ENCODE measurements at places on chromosomes 3 and 15.

- no peak for DNase-seq
Observed at GRCh38 chr3:196235452-196236122, 19.3 kb downstream of the SLC51A start.

- DNase-seq = no peak
Observed at GRCh38 chr15:89002281-89002761, 85.9 kb upstream of the ABHD2 start.

- DNase-seq = no peak
Observed at GRCh38 chr3:155712008-155712407, 32.9 kb downstream of the PLCH1 start.

DNA sequence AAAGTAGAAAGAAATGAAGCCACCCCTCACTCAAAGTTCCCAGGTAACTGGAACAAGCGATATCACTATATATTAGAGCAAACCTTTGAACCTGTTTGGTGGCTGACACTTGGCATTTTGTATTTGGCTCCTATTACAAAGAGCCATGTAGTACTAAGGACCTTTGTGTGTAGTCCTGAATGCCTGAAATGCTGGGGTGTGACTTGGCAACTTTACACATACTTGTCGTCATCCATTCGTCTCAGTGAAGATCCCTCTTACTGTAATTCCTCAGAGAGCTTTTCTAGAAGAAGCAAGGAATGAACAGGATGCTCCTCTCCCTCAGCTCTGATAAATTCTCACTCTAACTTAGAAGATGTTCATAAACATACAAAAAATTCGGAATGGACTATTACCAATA is 216.1 kb upstream of the CDIN1 start:
- no peak for DNase-seq

DNA sequence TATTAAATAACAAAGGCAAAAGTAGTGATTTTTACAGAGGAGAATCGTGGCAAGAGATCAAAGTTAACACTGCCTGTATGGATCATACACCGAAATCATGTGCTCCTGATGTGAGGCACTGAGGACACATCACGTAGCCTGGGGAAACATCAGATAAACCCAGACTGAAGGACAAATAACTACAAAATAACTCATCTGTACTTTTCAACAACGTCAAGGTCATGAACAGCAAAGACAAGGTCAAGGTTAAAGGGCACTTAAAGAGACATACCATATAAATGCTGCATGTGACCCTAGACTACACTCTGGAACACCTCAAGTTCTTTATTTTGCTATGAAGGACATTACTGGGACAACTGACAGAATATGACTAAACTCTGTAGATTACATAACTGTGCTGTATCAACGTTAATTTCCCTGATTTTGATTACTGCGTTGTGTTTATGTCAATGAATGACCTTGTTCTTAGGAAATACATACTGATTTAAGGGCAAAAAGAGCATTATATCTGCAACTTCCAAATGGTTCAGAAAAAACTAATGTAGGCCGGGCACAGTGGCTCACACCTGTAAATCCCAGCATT is 48.1 kb downstream of the CHSY1 start:
- no peak for DNase-seq
